Activated naive CD8-positive, alpha-beta T cell treated with anti-CD3 and anti-CD28 coated beads, Interleukin-2, amount 50 U/mL, for 24 hours (primary cell): ENCODE measurements at places on chromosomes 3 and 15.

DNA sequence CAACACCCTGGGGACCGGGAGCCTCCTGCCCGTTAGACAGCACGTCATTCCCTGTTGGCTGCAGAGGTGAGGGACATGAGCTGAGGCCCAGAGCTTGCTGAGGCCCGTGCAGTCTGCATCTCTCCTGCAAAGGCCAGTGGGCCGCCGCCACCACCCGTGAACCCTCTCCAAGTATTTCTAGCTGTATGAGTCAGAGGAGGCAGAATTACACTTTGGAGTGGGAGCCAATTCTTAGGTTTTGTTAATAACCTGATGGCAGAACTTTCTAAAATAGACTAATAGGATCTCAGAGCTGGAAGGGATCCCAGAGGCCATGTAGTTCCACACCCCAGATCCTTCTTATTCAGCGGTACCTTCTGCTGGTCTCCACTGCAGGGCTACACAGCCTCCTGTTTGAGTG is 335.2 kb upstream of the CTDSPL start:
- no peak for DNase-seq
- no peak overlapping the region for H3K27ac ChIP-seq
- peaks cover 2% of the 10 kb centered on the region for H3K27me3 ChIP-seq
- no peaks in the 10 kb centered on the region for H3K4me1 ChIP-seq
- no peak overlapping the region for H3K4me3 ChIP-seq
- no peaks in the 10 kb centered on the region for H3K36me3 ChIP-seq

DNA sequence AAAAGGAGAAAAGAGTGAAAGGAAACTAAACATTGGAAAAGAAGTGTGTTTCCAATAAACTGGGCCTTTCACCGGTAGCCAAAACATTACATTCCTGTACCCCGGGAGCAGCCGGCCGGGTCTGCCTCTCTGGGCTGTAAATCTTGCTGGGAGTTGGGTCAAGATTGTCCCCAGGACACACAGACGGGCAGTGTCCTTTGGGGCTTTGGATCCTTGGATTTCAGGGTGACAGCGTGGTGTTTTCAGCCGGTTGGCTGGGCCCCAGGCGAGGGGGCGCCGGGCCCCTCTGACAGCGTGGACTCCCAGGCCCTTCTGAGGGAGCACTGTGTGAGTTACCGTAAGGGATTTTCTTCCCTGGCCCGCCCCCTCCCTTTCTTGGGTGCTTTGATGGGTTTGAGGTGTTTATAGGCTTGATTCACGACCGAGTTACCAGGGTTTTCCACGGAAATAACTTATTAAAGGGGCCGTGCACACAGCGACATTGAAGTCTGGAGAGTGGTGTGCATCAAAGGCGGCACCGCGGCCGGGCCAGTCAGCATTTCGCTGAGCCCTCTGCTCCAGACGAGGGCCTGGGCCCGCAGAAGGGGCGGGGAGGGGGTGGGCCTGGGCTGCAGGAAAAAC is 27.4 kb downstream of the SMAD6 start:
- no peak overlapping the region for H3K4me3 ChIP-seq
- no peaks in the 10 kb centered on the region for H3K36me3 ChIP-seq
- H3K4me1 ChIP-seq: no peaks in the 10 kb centered on the region

- no peaks in the 10 kb centered on the region for H3K36me3 ChIP-seq
- no peak for DNase-seq
- no peak overlapping the region for H3K27ac ChIP-seq
- no peaks in the 10 kb centered on the region for H3K27me3 ChIP-seq
- no peaks in the 10 kb centered on the region for H3K4me1 ChIP-seq
These were observed 21.1 kb upstream of the ABTB1 start for GRCh38 chr3:127651516-127652172.

DNA sequence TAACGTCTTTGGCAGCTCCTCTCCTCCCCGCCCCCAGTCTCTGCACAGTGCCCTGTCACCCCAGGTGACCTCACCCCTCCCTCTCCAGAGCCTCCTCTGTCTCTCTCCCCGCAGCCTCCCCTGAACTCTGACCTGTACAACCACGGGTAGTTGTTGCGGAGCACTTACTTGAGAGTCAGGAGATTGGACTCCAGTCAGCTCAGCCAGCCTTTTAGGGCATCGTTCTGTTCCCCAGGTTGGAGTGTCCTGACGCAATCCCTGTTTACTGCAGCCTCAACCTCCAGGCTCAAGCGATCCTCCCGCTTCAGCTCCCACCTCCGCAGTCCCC is 177.7 kb downstream of the UACA start:
- no peaks in the 10 kb centered on the region for H3K36me3 ChIP-seq
- no peak overlapping the region for H3K27ac ChIP-seq
- peaks cover 38% of the 10 kb centered on the region for H3K27me3 ChIP-seq
- peaks cover 9% of the 10 kb centered on the region for H3K4me1 ChIP-seq
- no peak for DNase-seq

DNA sequence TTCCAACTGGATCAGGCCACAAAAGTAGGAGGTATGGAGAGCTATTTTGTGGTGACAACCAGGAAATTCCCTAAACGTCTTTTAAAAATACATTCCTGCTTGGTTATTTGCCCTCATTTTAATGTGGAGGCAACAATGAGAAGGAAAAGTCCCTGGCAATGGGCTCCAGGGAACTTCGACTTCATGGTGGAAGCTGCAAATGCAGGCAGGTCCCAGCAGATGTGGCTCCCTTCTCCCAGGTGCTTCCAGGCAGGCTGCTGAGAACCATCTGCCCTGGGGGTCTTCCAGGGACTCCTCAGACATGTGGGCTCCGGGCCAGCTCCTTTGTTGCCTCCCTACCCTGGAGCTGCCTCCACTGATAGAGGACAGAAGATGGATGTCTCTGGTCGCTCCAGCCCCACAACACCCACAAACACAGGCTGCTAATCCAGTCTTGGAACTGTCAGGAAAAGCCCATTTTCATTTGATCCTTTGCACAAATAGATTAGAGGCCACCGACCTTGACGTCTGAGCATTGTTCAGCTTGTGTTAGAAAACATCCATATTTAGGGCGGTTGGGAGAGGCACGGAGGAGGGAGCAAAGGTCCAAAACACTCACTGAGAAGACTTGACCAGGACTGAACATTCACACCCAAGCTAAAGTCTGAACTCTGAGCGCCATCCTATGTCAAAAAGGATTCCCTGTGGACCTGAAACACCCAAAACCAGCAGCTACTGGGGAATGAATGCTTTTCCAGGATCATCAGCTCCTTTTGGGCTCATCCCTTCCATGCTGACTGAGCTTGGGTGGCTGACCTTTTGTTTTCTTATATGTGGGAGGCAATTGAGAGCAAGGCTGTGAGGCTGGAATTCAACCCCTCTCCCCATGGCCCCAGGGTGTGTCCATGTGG is 30.2 kb upstream of the SLCO2A1 start:
- H3K4me3 ChIP-seq: no peak overlapping the region
- no peak overlapping the region for H3K27ac ChIP-seq
- peaks cover 4% of the 10 kb centered on the region for H3K27me3 ChIP-seq
- no peaks in the 10 kb centered on the region for H3K36me3 ChIP-seq
- H3K4me1 ChIP-seq: no peaks in the 10 kb centered on the region

GRCh38 chr3:187102073-187102634 is 37.1 kb downstream of the RPL39L start:
- no peaks in the 10 kb centered on the region for H3K36me3 ChIP-seq
- peak overlapping the region; percentile 32 for H3K4me3 ChIP-seq
- no peaks in the 10 kb centered on the region for H3K27me3 ChIP-seq
- no peak for DNase-seq
- peak overlapping the region; percentile 55 for H3K27ac ChIP-seq

DNA sequence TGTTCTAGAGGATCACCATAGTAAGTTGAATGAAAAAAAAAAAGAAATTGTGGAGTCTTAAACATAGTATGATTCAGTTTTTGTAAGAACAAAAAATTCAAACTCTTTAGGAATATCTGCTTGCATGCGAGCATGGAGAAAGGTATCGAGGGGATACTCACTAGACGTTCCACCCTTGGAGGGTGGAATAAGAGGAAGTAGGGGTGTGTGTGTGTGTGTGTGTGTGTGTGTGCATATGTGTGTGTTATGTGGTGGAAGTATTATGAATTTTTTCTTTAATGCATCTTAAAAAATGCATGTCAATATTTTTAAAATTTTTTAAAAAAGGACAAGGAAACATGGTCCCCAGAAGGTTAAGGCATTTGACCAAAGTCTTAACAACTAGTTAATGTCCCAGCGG is 26.5 kb upstream of the SIAH2 start:
- H3K27ac ChIP-seq: no peak overlapping the region
- no peak for DNase-seq
- peaks cover 34% of the 10 kb centered on the region for H3K4me1 ChIP-seq
- H3K27me3 ChIP-seq: peaks cover 13% of the 10 kb centered on the region
- H3K4me3 ChIP-seq: no peak overlapping the region

GRCh38 chr15:71201477-71201876 is 86.2 kb downstream of the THSD4 start:
- H3K27ac ChIP-seq: no peak overlapping the region
- peaks cover 2% of the 10 kb centered on the region for H3K27me3 ChIP-seq
- no peaks in the 10 kb centered on the region for H3K4me1 ChIP-seq
